ENCODE measurements at places on chromosomes 5 and 9. TPM values are rescaled to one million over a fixed set of nuclear protein-coding genes. Genes with fewer than 3 reads are reported as not detected.
A peak's percentile ranks its signal among the peaks of the same experiment; 100 is the strongest.

GRCh38 chr5:32264957-32265572 lies 47.7 kb downstream of the MTMR12 start:
- H3K27ac ChIP-seq = no peak overlapping the region
- no peak overlapping the region for H3K4me3 ChIP-seq
- no peak for DNase-seq

- no peaks in the 10 kb centered on the region for H3K27me3 ChIP-seq
- peak overlapping the region; percentile 60 for H3K27ac ChIP-seq
- no peak overlapping the region for H3K4me3 ChIP-seq
- DNase-seq = no peak
- H3K36me3 ChIP-seq = no peaks in the 10 kb centered on the region
These were observed 889 bp upstream of the ADAMTS12 start for GRCh38 chr5:33892620-33893137.

TAS2R1 gene
- total RNA-seq = not detected

TNC gene
- 60.1 TPM for total RNA-seq

ZNF618 gene
- total RNA-seq = 9.2 TPM

DNA sequence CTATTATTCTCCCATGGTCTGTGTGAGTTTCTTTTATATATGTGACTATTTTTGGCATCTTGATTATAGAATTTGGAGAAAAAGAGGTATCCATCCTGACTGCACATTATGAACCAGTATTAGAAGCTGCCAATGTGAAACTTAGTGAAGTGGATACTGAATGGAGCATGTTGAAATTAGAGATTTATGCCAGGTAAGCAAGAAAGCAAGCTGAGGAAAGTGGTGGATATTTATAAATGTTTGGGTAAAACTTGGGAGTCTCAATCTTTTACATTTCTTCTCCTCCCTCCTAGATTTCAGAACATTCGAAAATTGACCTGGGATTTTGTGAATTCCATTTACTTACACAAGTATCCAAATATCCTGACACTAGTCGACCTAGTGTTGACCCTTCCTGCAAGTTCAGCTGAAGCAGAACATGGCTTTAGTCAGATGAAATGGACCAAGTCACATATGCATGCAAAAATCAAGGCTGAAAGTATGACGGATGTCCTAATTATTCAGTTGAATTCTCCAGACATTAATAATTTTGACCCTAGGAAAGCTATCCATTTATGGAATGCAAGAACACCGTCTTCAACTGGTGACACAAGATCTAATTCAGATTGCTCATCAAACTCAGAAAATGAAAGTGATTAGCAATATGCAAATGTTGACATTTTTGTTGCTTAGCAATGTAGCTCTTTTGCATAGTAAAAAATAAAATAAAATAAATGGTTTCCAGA lies 66.8 kb upstream of the IL7R start:
- H3K4me3 ChIP-seq = no peak overlapping the region
- no peak overlapping the region for H3K27ac ChIP-seq
- H3K4me1 ChIP-seq = no peaks in the 10 kb centered on the region
- no peaks in the 10 kb centered on the region for H3K36me3 ChIP-seq
- H3K27me3 ChIP-seq = no peaks in the 10 kb centered on the region

DNA sequence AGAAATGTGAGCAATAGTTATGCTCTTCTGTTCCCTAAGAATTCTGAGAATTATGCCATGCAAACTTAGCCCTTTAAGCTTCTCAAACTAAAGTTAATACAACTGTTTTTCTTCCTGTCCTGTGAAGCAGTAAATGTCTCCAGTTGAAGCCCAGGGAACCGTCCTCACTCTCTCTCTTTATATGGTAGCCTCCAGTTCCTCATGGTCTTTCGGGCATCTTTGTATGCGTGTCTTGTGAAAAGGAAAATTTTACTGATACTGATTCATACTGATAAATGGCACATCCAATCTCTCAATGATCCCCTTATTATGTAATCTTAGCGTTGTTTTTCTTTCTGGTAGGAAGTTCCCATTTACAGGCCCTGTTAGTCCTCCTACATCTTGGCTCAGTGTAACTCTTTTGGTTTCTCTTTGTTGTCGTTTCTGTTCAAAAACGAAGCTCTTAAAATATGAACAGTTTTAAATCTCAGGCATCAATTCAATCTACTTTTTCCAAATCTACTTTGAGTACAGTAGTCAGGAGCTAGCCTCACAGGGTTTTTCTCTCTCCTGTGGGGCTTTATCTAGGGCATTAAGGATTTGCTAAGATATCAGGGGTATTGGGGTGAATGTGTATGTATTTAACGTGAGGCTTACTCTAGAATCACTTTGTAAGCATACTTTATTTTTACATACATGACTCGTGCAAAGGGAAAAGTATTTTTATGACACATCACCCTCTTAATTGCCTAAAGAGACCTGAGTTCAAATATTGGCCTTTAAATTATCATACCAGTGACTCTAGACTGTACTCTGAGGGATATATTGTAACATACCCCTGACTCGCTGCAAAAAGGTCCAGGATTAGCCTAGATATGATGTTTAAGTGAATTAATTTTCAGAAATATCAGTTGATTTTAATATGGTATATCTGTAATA lies 258.0 kb downstream of the NR3C1 start:
- DNase-seq = no peak
- peak overlapping the region; percentile 80 for H3K27ac ChIP-seq
- H3K27me3 ChIP-seq = no peaks in the 10 kb centered on the region

DNA sequence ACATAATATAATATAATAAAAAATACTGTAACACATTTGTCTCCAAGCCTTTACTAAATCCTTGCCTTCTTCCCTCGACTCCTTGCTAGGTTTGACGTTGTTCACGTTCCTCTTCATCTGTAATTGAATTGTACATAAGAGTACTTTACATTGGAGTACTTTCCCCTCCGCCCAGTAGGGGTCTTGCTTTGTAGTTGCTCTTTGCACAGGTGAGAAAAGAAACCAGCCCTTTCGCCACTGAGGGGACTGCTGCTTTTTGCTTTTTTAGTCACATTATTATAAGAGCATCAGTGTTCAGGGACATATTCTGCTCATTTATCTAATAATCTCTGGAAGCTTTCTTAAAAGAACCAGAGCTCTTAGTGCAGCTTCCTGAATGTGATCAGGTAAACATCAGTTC lies 115.0 kb downstream of the CETN3 start:
- DNase-seq = no peak
- no peak overlapping the region for H3K27ac ChIP-seq
- H3K4me1 ChIP-seq = no peaks in the 10 kb centered on the region
- H3K36me3 ChIP-seq = no peaks in the 10 kb centered on the region
- no peaks in the 10 kb centered on the region for H3K27me3 ChIP-seq

DNA sequence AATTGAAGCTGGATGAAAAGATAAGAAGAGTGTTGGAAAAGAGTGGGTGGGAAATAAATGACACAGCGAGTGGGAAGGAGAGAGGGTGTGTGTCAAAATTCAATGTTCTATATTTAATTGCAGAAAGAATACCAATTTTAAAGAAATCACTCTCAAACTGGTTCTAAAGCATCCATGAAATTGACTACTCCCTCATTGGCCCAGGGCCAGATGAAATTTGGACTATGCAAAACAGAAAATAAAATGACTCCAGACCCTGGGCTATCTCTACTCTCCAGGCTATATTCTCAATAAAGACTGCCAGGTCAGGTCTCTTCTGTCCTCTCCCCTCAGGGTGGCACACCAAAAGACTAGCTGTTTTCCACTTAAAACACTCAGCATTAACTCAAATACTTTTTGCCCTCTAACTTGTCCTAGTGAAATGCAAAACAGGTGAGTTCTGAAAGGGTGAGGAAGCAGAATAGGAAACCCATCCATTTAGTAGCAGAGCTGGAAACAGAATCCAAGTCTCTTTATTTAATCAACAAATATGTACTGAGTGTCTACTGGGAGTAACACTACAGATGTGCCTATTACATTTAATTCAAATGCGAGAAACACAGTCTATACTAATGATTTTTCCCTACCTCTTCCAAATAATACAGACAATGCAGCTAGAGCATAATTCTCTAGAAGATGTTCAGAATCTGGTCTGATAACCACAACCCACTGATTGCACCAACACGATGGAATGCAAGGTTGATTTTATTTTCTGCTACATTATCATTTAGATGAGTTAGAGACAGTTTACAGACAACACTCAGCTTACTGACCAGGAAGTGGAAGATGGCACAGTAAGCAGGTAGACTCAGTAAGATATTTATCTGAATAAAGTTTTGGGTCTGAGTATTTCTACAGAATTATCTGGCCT lies 42.1 kb downstream of the EFCAB9 start:
- H3K4me3 ChIP-seq = no peak overlapping the region
- peaks cover 9% of the 10 kb centered on the region for H3K4me1 ChIP-seq
- H3K27me3 ChIP-seq = no peaks in the 10 kb centered on the region
- DNase-seq = no peak
- H3K27ac ChIP-seq = no peak overlapping the region

RANBP3L gene
- total RNA-seq = 3.3 TPM

PCDHGA11 gene
- total RNA-seq = 8.3 TPM

PCDHA11 gene
- total RNA-seq = 0.84 TPM

KIAA0825 gene
- 5.1 TPM for total RNA-seq

DNA sequence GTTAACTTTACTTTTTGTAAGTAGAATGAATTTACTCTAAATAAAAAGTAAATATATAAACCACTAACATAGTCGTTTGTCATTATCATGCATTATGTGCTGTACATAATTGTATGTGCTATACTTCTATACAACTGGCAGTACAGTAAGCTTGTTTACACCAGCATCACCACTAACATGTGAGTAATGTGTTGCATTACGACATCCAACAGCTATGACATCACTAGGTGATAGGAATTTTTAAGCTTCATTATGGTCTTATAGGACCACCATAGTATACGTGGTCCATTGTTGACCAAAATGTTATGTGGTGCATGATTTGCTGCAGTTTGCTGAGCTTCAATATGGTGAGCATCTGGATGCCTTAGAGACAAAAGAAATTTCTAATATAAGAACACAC lies 819.1 kb upstream of the GRAMD2B start:
- no peaks in the 10 kb centered on the region for H3K27me3 ChIP-seq
- H3K4me3 ChIP-seq = no peak overlapping the region
- DNase-seq = no peak

Measured in tibial nerve (tissue), 4 donors.